ENCODE measurements at places on chromosomes 2 and 18. TPM values are rescaled to one million over a fixed set of nuclear protein-coding genes. Genes with fewer than 3 reads are reported as not detected.

GRP gene
- total RNA-seq = not detected

SERPINB11 gene
- not detected for total RNA-seq

UGT1A7 gene
- not detected for total RNA-seq

PPM1G gene
- total RNA-seq = 50.2 TPM

LIMS2 gene
- total RNA-seq = 81.4 TPM

ACOXL gene
- not detected for total RNA-seq

RASGRP3 gene
- total RNA-seq = 9.6 TPM

B3GNT7 gene
- 3.8 TPM for total RNA-seq

NOL4 gene
- total RNA-seq = 0.08 TPM

PROKR1 gene
- not detected for total RNA-seq

ZNF532 gene
- total RNA-seq = 128 TPM

DCTN1 gene
- 197 TPM for total RNA-seq

POTEF gene
- total RNA-seq = not detected

CRYBA2 gene
- total RNA-seq = not detected

CPLX4 gene
- not detected for total RNA-seq

CHRND gene
- total RNA-seq = not detected

TTR gene
- not detected for total RNA-seq

INHBB gene
- total RNA-seq = 8.4 TPM

TBR1 gene
- total RNA-seq = not detected

LCT gene
- total RNA-seq = not detected

NFATC1 gene
- 13.1 TPM for total RNA-seq

DHX57 gene
- total RNA-seq = 22.8 TPM

ERFE gene
- 0.35 TPM for total RNA-seq

LMAN2L gene
- total RNA-seq = 20.4 TPM

GREB1L gene
- 13.5 TPM for total RNA-seq

HOXD8 gene
- 2.3 TPM for total RNA-seq

SLC8A1 gene
- total RNA-seq = 168 TPM
